Pancreas (tissue), 10 donors: ENCODE measurements at places on chromosomes 13 and 19.

DNA sequence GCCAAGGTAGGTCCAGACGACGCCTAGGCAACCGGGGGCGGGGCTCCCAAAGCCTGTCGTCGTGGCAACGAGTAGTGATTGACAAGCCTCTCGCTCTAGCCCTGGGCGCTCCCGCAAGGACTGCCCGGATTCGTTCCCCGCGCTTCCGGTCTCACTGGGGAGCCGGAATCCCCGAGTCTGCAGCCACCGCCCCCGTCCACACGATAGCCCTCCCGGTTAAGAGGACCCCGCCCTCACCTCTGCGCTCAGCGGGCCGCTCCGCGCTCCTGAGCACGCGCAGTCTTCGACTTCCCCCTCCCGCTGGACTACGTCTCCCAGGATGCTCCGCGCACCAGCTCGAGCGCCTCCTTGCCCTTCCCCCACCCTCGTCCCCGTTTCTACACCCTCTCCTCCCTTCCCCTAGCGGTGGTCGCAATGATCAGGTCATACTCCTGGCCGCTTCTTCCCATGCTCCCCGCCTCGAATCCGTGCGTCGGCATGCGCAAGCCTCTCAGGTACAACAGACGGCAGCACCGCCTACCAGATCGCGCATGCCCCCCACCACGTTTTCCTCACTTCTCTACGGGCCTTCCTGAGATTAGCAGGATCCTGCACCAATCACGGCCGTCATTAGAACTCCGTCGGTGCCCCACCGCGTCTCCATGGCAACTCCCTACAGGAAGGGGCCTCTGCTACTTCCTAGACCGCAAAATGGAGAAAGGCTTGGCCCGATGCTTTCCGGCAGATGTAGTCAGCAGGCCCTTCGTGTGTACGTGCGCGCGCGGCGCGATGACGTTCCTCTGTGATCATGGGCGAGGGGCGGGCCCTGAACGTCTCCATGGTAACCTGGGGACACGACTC lies at the start of gene MZF1:
TSS of gene MZF1 (minus strand) at position 518 of the 840 bp plus-strand sequence. CDS start 1,946 bp downstream, outside the sequence.
- DNase-seq = peak; percentile 100

DNA sequence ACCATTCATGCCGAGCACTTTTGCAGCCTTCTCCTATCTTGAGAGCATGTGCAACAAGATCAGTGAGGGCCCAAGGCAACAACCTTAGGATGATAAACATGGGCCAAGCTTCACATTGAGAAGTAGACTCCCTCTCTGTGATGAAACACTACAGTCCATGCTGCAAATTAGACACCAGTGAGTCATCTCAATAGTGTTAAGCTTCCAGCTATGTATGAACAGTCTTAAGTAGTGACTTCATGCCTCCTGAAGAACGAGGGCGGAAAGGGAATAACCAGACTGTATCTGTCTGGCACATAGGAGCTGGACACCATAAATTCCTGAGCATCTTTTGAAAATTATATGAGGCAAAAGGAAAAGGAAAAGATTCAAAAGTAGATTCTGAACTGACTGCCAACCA lies 309.9 kb upstream of the SLITRK1 start:
- no peak for DNase-seq

- DNase-seq = no peak
Observed at GRCh38 chr13:79749566-79749965, 268.6 kb downstream of the NDFIP2 start.

GRCh38 chr19:52464798-52465470 lies 11.6 kb downstream of the ZNF578 start:
- DNase-seq = no peak

DNA sequence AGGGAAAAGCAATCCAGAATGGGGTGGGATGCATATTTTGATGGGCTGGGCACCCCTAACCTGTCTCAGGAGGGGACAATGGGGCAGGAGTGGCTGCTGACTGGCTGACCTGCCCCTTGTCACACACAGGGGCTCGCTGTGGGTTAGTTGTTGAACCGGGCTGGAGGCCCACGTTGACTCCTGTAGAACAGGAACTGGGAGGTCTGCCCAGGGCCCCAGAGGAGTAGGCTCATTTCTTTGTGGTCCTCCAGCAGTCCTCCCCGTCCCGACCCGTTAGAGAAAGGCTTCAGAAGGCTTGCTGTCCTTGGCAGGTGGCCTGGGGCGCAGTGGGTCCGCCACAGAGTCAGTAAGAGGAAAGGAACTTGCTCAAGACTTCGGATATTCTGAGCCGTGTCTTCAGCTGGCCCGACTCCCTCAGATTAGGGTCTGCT lies 70.1 kb downstream of the COL4A1 start:
- no peak for DNase-seq

DNA sequence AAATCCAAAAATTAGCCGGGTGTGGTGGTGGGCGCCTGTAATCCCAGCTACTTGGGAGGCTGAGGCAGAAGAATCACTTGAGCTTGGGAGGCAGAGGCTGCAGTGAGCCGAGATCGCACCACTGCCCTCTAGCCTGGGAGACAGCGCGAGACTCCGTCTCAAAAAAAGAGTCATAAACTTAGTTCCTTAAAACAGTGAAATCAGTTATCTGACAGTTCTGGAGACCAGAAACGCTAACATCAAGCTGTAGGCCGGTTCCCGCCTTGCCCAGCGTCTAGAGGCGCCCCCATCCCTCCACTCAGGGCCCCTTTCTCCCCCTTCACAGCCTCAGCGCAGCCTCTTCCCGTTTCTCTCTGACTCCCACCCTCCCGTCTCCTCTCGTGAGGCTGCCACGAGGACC lies 11.9 kb downstream of the ADAT3 start:
- no peak for DNase-seq

DNA sequence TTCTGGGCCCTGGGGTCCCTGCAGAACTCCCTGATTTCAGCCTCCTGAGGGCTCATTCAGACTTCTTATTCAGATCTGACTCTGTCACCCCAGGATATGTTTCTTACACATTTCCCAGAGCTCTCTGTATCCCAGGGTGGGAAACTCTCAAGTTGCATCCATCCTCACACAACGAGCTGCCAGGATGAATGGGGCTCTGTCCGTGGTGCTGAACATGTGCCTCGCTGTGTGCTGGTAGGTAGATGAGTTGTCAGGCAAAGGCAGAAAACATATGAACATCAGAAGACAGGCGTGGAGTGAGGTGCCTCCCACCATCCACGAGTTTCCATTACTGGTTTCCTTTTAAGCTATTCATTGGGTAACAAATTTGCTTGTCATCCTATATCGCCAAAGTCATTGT lies 11.4 kb upstream of the IGFL1 start:
- DNase-seq = no peak

DNA sequence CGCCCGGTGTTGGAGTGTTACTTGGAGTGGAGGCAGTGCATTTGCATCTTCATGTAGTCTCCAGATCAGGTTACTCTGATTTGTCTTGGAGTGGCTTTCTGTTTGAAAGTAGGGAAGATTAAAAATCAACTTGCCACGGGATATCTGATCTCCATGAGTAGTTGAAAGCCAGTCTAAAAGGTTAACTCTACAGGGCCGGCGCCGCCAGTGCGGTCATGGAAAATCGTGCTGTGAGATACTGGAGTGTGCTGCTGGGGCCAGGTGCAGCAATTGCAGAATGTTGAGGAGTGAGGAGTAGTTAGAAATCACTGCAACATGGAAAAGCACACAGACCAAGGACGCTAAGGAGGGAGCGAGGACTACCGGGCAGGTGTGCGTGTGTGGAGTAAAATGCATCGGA lies 175.0 kb downstream of the STK24 start:
- DNase-seq = no peak

GRCh38 chr13:32426990-32427851 lies 709 bp downstream of the N4BP2L1 start:
- DNase-seq = peak; percentile 69

DNA sequence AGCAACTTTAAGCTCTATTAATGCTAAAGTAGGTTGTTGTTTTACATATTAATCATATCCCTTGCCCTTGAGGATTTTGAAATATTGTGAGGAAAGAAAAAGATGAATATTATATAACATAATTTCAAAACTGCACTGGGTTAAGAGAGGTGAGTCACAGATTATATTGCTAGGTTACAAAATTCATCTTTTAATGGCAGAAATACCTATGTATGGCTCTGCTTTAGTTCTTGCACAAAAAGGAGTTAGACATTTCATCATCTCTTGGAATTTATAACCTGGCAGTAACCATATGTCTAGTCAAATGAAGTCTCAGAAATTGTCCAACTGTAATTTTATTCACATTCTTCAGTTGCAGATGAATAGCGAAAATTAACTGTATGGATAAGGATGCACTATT lies 2041.1 kb downstream of the OLFM4 start:
- DNase-seq = no peak

- DNase-seq = no peak
Observed at GRCh38 chr13:45821811-45822210, 29.7 kb downstream of the SIAH3 start.

DNA sequence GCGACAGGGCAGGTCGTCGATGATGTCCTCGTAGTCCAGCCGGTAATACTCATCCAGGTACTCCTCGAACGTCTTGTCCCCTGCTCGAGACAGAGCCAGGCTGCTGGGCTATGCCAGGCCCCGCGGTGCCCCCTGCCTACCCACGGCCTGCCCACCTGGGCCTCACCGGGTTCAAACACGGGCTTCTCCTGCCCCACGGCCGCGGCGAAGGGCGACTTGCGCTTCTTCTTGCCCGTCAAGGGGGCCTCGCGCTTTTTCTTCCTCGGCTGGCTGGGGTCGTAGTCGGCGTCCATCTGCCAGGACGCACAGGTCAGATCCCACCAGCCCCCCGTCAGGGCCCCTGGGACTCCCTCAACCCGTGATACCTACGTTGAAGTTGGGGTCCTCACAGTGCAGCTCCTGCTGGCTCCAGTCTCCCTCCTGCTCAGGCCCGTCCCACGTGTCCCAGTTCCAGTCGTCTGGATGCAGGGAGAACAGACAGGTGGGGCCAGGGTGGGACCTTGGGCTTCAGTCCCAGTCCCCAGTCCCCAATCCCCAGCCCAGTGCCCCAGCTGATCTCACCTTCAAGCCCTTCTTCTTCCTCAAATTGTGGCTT lies 8.1 kb downstream of the KRI1 start:
- DNase-seq = no peak

- peak; percentile 71 for DNase-seq
Observed at GRCh38 chr13:93227280-93227877, 772 bp downstream of the GPC6 start.

DNA sequence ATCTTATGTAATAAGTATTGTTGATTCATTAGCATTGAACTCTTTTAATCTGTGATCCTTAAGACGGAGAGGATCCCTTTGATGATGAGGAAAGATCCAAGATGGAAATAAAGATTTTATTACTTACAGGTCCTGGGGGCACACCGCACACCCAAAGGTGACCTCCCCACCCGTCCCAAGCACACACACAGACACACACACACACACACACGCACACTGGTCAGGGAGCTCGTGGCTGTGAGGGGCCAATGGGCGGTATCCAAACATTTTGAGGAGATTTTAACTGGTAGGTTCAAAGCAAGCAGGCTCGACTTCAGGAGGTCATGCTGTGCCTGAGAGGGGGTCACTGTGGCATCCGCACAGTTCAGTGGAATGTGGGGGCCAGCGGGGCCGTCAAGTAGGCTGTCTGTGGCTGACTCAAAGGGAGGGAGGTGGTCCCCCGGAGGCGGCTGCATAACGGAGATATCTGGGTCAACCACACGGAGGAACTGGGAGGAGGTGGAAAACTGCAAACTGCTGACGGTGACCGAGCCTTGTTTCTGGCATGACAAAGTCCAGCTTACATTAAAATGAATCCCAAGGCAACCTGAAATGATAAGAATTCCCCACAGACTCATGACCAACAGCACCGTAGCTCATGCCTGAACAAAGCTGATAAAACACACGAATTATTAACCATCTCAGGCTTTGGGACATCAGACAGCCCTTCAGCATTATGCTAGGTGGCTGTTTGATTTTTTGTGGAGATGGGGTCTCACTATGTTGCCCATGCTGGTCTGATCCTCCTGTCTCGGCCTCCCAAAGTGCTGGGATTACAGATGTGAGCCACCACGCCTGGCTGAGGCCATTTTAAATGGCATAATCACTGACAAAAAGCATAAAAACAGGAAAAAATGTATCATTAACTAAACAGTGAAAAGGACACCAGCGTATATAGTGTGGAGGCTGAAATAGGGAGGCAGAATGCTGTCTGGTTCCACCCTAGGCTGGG lies 20.9 kb upstream of the SIGLEC11 start:
- DNase-seq = no peak

GRCh38 chr13:35179494-35179893 lies 237.4 kb downstream of the NBEA start:
- DNase-seq = no peak

GRCh38 chr19:48961673-48962028 lies 3.5 kb upstream of the FTL start:
- no peak for DNase-seq

DNA sequence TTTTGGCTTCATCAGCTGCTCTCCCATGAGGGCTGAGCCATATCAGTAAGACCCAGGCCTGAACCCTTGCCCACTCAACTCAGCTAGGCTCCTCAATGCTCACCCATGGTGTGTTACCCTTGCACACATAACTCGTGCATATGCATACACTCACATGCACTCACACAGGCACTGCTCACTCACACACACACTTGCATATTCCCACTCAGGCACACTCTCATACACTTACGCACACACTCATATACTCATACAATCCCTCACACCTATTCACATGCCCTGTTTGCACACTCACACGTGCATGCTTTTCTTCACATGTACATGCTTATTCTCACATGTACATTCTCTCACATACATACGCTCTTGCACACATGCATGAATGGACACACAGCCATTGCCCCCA lies 93.8 kb downstream of the SLC7A1 start:
- DNase-seq = no peak

DNA sequence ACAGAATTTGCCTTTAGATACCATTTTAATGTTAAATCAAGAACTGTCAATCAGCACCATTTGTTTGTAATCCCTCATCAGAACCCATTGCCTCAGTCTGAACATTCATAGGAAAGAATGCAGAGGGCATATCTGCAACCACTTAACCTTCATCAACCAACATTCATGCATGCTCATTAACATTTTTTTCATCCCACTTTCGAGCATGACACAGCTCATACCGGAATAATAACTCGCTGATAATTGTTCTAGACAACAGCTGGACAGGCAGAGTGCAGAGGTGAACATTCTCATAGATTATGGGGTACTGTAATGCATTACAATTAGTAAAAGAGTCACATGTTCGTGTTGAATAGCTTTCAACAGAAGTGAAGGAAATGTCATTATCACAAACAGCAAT lies 216.8 kb downstream of the DIAPH3 start:
- DNase-seq = no peak

- DNase-seq = no peak
Observed at GRCh38 chr19:14519860-14520407, 1.7 kb upstream of the DNAJB1 start.

GRCh38 chr13:66933994-66934393 lies 296.1 kb downstream of the PCDH9 start:
- DNase-seq = no peak

DNA sequence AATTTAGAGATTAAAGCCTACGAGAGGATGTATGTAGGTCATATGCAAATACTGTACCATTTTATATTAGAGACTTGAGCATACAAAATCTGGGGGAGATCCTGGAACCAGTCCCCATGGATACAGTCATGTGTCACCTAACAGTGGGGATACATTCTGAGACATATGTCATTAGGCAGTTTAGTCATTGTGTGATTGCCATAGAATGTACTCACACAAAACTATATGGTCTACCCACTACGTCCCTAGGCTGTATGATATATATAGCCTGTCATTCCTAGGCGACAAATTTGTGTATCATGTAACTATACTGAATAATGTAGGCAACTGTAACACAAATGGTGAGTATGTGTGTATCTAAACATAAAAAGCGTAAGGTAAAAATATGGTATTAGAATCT lies 62.8 kb downstream of the WDFY2 start:
- DNase-seq = no peak
